ENCODE measurements at places on chromosomes 11 and 22.

GRCh38 chr22:22692707-22693530, 48.5 kb downstream of the GGTLC2 start:
- DNase-seq: peak; percentile 71

DNA sequence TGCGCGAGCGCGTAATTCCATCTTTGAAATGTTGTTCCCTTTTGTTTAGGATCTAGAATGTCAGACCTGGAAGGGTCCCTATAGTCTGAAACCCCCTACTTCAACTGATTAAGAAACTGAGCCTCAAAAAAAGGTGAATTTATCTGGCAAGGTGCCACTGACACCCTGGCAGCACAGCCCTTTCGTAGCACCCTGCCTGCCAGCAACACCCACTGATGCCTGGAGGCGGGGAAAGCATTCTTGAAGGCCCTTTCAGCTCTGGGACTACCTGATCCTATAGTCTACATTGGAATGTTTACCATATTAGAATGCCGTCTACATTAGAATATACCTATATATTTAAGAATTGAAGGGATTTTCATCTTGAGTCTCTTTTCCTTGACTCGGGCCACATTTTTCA, 542.3 kb downstream of the BUD13 start:
- DNase-seq: no peak

DNA sequence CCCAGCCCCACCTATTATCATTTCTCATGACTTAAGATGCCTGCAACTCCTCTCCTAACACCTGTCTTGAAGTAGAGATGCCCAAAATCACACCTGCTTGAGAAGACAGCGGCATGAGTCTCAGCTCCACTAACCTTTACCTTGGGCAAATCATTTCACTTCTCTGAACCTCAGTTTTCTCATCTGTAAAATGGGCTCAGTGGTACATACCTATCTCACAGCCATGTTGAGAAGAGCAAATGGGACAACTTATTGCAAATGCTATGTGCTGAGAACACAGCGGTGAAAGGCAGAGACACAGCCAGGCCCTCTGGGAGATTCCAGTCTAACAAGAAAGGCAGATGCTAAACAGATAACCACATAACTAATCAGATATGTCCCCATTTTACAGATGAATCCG, 7.8 kb downstream of the TST start:
- DNase-seq: no peak

DNA sequence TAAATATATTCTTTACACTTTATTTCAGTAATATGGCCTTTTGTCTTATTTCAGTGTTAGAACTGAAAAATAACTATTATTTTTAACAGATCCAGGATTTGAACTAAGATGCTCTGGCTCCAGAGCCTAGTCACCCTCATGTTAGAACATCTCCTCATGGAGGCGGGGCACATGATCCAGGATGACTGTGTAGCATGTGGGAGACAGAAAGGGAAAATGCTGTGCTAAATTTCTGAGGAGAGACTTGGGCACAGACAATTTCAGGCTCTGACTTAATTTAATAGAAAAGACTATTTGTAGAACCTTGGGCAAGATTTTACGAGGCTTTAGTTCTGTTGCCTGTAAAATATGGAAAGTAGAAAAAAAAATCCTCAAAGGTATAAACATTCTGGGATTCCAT, 24.1 kb downstream of the CTSC start:
- no peak for DNase-seq

DNA sequence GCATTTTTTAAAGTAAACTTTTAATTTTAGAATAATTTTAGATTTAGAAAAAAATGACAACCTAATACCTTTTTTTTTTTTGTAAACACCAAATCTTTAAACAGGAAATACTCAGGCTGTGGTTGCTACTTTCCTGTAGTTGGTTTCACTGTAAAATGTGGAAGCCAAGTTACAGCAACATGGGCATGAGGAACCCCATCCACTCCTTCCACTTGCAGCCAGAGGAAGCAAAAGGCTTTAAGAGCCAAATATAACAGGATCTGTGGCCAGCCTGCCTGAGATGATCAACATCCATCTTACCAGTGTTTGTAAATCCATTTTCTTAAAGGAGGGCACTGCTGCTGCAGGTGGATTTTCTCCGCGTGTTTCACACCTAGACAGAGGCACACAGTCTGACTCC, 66.2 kb downstream of the TNRC6B start:
- no peak for DNase-seq

DNA sequence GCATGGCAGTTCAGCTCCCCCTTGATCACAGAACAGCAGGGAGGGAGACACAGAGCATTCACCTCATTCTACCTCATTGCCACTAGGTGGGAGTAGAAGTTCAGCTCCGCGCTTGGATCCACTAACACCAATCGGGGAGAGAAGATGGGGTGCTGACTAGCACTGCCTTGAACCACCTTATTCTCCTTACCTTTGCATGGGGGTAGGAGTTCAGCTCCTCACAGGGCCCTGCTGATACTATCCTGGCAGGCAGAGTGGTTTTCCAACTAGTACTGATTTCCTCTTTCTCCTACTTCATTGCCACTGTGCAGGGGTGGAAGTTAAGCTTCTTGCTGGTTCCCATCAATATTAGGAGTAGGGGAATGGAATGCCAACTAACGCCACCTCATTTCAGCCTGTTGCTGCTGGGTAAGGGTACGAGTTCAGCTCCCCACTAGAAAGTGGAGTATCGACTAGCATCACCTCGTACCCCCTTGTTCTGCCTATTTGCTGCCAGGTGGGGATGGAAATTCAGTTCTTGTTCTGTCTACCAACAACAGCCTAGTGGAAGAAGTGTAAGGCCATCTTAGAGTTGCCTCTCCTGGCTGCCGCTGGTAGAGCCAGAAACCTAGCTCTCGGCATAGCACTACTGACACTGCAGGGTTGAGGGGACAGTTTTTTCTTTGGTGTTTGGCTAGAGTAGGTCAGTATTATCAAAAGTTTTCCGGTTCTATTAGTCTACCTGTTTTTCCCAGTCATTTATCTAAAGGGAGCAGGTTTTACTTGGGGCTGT, 550.9 kb upstream of the CCDC90B start:
- DNase-seq: peak; percentile 36

DNA sequence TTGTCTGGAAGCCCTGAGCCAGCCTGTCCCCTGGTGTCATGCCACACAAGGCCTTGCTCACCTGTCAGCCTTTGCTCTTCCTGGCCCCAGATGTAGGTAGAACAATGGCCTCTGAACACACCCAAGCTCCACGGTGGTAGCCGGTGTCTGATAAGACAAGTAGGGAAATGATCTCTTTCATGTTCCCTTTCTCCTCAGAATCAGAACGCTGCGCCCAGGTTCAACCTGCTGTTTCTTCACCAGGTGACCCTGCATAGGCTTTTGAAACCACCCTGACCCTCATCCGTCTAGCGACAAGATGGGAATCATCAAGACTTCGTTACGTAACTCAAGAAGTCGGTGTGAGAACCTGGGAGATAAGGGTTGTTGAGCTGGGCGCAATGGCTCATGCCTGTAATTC, 28.7 kb upstream of the YWHAH start:
- no peak for DNase-seq

GRCh38 chr11:12526789-12527188, 147.4 kb upstream of the TEAD1 start:
- DNase-seq: no peak

DNA sequence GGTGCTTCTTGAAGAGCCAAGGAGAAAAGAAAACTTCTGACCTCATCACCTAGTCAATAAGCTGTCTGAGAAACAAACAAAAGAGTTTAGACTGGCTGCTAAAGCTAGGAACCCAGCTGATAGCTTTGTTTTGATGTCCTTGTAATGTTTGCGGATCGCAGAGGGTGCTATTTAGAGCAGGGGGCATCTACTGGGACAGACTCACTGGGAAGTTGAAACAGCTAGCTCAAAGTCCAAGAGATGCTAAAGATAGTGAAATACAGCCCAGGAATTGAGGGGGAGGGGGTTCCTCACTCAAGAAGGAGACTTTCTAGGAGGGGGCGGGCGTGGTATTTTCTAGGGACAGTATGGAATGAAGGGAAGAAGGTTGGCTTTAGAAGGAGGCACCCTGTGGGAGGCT, 18.9 kb downstream of the ZBTB16 start:
- DNase-seq: no peak

DNA sequence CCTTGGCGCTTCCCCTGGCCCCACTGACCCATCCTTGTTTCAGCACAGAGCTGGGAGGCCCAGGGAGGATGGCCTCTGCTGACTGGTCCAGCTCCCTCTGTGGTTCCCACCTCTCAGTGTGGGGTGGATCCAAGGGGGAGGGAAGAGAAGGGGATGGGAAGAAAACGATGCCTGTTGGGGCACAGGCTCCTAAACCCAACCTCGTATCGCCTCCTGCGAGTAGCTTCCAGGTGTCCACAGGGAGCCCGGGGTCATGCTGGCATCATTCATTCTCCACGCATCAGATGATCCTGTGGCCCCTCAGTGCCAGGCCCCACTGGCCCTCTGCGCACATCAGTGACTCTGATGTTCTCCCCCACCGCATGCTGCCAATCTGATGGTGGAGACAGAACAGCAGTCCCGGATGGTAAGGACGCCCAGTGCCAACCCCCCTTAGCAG, 5.1 kb downstream of the MYEOV start:
- no peak for DNase-seq

DNA sequence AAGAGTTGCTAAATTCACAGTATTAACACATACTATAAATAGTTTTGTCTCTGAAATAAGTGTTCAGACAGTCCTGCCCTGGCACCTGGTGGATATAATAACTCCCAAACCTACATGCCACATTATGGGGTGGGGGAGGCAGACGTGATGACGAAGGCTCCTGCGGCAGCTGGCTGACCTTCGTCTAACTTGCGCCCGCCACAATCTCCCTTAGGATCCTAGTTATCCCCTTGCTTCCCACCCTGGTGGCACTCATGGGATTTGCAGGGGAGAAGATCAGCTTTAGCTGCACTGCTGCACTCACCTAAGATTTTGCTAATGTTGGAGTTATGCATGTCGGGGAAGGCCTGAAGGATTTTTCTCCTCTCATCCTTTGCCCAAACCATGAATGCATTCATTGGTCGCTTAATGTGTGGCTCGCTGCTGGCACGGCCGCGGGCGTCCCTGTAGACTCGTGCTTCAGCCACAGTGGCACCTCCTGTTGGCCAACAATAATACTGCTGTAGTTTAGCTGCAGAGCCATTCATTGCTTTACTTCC, 367.6 kb downstream of the SOX6 start:
- no peak for DNase-seq

DNA sequence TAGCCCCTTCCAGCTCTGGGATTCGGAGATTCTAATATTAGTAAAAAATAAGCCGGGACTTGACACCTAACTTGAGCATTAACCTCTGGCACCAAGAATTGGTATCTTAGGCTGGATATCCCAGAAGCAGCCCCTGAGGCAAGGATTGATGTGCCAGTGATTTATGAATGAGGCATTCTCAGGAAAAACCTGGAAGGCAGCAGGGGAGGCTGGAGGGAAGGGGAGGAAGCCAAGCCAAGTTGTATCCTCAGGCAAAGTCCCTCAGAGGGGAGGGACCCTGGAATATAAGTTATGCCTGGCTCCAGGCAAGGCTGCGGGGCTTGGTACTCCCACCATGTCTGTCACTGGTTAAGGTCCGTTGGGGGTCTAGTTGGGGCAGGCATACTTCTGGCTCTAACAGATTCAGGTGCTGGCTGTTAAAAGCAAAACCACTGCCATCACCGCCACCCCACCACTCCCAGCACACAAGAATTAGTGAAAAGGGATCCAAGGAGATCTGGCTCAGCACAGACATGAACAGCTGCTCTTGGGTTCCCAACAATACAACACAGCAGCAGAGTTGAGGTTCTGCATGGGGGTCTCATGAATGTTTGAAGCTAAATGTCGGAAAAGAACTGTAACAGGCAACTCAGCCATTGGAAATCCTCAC, 29.8 kb downstream of the LMO2 start:
- no peak for DNase-seq

DNA sequence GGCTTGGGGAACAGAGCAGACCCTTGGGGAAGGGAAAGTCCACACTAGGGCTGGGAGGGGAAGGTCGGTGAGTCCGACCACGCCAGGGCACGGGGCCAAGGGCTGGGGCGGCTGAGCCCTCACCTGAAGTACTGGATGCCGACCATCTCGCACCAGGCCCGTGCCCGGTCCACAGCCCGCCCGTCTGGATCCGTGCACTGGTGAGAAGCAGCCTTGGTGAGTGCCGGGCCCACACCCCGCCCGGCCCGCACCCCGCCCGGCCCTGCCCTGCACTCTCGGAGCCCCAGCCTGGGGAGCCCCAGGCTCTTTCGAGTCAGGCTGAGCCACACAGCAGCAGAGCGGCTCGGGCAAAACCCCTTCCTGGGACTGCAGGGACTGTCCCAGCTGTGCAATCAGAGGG, 1.9 kb upstream of the BAIAP2L2 start:
- no peak for DNase-seq

- DNase-seq: no peak
These were observed 501.1 kb downstream of the BRD1 start for GRCh38 chr22:49326558-49326957.

DNA sequence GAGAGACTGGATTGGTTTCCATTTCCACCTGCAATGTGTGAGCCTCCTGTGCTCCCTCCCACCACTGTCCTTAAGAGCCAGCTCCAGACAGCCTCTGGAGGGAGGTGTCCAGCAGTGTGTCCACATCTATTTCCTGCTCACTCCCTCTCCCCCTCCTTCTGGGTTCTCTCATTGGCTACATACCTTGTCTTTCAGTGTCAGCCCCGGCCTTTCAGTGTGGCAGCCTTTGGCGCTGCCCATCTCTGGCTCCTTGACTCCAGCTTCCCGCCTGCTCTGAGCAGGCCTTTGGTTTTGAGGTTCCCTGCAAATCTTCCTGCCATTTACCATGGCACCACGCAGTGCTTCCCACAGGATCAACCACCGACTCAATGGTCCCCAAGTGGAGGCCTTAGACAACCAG, 19.0 kb upstream of the PTPRJ start:
- no peak for DNase-seq

GRCh38 chr11:68127714-68128681, 6.8 kb upstream of the CHKA start:
- peak; percentile 81 for DNase-seq

GRCh38 chr11:57054817-57055216, 66.1 kb downstream of the OR5AK2 start:
- DNase-seq: no peak

DNA sequence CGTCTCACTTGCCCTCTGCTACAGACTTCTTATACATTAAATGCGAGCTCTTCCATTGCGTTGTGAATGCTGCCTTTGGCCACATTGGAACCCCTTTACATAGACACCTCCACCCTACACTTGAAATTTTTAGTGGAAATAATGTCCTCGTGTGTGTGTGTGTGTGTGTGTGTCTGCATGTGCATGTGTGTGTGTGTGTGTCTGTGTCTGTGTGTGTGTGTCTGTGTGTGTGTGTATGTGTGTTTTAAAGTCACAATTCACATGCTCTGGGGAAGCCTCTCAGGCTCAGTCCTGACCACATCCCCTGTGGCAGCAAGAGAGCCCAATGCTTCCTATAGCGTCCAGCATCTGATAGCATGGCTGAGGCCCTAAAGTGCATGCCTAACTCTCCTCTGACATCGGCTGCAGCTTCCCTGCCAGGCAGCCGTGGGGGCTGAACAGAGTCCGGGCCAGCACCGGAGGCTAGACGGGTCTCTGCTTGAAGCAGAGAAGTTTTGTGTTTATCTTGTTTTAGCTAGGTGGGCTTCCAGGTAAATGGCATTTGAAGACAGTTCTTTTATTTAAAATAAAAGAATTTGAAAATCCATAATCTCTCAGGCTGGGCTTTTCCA, 64.5 kb upstream of the EMID1 start:
- peak; percentile 17 for DNase-seq
